Activated CD4-positive, alpha-beta T cell treated with anti-CD3 and anti-CD28 coated beads, Interleukin-2, Interleukin-6, amounts not matched to agents 100 ng/mL and 50 ng/mL, durations not matched to agents 16 hours and 8 hours (primary cell): ENCODE measurements at places on chromosomes 6 and 20.
A peak's percentile ranks its signal among the peaks of the same experiment; 100 is the strongest.

GRCh38 chr6:143965503-143966171 is 42.4 kb downstream of the PLAGL1 start:
- DNase-seq = no peak

DNA sequence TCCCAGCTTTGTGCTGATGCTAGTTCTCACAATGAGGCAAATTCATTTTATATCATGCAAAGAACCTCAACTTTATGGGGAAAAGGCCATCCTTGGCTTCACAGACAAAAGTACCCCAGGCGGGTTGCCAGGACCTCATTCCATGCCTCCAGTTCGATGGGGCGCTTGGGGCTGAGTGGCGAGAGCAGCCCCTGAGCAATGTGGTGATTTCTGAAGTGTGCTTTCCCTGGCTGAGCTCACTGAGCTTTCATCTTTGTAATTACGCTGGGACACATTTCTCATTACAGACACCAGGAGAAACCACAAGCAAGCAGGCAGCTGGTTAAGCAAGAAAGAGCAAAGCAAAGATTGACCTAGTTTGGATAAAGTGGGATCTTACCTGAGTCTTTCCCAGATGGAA is 301.5 kb upstream of the CDH4 start:
- no peak for DNase-seq

DNA sequence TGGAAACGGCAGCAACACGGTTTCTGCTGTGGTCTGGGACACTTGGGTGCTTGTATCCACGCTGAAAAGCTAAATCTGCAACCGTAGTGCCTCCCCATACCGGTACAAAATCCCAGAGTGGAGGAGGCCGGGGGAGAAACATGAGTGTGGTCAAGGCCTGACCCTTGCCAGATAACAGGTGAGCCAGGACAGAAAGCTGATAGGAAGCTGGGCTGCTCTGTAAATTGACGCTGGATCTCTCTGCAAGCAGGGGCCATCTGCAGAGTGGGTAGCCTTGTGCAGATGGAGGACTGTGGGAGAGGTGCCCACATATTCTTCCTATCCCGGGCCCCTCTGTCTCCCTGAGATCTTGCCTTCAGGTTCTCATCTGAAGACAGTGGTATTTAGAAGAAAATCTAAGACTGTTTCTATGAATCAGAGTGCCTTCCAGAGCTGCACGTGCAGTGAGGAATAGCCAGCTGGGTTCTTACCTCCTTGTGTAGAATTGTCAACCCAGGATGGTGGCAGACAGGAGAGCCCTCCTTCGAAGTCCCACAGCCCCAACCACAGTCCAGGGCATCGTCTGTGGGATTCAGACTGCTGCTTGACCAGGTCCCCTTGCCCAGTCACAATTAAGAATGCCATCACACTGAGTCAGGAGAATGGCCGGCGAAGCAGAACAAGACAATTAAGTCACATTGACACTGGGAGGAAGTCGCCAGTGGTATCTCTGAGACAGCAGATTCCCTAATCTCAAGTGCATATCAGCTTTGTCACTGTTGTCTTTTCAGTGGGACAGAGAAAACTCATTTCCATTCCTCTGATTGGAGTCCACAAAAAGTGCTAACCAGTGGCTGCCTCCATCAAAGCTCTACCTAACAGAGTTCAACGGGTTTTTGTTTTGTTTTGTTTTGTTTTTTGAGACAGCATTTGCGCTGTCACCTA is 100.0 kb upstream of the RIPOR2 start:
- peak; percentile 60 for DNase-seq

DNA sequence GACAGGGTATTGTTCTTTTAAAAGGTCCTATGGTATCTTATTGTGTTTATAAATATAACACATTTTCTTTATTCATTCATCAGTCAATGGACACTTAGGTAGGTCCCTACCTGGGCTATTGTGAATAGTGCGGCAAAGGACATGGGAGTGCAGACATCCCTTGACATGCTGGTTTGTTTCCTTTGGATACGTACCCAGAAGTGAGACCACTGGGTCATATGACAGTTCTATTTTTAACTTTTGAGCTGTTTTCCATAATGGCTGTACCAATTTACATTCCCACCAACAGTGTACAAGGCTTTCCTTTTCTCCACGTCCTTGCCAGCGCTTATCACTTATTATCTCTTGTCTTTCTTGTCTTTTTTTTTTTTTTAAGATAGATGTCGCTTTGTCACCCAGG is 627.5 kb downstream of the PRKN start:
- no peak for DNase-seq

- DNase-seq = peak; percentile 49
Measured at GRCh38 chr6:149026530-149026942, 279.7 kb downstream of the UST start.

DNA sequence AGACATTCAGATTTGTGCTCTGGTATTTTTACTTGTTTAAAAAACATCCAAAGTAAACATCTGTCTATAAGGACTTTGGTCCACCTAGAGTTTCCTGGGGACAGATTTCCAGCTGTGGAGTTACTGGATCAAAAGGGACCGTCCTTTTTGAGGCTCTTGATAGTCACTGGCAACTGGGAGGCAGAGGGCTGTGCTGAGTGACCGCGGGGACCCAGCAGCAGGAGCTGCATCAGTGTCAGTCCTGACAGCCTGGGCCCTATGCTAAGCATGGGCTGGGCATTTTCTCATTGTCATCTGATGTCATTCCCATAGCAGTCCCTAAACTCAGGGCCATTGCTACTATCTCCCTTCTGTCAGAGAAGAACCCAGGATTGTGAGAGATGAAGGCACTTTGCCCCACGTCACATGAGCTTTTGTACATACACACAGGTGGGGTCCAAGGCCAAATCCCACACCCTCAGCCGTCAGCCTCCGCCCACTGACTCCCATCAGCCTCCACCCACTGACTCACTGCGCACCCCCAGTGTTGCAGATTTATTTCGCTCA is 293.8 kb downstream of the TAF4 start:
- no peak for DNase-seq

GRCh38 chr6:30727920-30728553 is 7.9 kb downstream of the TUBB start:
- no peak for DNase-seq

- no peak for DNase-seq
Measured at GRCh38 chr6:147022041-147022440, 182.2 kb upstream of the STXBP5 start.

- DNase-seq = no peak
Measured at GRCh38 chr6:90703336-90703735, 116.5 kb upstream of the MAP3K7 start.

- no peak for DNase-seq
Measured at GRCh38 chr6:107718341-107718740, 105.8 kb downstream of the SCML4 start.

DNA sequence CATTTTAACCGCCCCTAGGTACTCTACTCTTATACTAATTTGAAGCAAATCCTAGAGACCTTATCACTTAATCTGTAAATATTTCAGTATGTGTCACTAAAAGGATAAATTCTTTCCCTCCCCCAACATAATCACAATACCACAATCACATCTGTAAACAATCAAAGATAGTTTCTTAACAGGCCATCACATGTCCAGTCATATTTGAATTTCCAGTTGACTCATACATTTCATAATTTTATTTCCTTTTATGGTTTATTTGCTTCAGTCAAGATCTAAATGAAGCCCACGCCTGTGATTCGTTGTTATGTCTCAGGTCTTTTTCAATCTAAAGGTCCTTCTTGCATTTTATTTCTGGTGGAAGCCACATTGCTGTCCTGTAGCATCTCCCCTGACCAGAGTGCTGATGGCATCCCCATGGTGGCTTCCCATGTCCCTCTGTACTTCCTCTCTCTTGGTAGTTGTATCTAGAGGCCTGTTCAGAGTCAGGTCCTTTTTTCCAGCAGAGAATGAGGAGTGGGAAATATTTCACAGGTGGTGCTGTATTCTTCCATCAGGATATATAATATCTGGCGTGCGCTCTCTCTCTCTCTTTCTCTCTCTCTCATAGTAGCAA is 128.6 kb upstream of the SLC22A23 start:
- DNase-seq = peak; percentile 36

DNA sequence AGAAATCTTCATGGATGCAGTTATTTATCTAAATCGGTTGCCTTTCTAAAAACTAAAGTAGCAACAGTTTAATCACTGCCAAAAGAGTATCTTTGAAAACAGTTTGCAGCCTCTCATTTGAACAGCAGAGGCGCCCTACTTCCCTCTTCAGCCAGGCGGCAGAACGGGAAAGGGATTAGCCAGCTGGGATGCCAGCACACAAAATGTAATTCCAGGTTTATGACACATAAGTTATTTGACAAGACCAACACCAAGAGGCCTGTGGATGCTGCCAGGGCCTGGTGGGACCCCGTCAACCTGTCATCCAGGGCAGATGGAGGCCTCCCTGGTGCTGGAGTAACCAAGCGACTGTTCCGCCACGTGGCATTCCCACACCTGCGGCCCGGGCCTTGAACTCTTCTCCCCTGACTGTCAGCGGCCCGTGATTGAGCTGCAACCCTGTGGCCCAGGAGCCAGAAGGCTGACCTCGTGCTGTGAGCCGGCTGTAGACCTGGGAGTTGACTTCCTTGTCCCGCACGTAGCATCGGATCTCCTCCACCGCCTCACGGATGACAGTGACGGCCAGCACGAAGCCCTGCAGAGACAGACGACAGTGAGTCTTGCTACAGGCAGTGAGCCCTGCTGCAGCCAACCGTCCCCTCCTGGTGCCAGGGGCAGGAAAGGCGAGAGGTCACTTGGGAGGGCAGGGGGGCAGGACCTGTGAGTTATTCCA is 55.5 kb downstream of the ATP9A start:
- DNase-seq = no peak

DNA sequence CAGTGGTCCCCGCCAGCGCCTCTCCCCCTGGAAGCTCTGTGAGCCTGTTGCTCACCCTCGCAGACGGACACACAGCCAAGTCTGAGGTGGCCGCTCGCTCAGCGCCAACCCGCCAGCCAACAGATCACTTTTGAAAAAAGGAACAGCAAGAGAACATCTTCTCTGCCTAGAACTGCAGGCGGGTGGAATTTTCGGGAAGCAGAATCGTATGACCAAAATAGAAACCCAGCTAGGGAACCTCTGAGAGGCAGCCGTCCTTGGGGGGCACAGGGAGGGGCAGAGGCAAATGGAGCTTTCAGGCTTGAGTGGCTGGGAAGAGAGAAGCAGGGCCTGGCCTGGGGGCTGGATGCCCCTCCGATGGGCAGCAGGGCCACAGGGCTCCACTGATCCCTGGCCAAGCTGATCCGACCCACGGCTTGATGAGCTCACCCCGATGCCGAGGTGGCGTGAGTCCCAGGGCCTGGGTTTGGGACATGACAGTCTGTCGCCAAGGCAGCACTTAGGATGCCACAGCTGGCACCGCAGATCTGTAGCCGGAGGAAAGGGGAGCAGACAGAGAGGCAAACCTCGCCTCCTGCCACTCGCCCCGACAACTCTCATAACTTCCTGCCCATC is 9.8 kb downstream of the NFATC2 start:
- no peak for DNase-seq

- peak; percentile 4 for DNase-seq
Measured at GRCh38 chr20:19397666-19398065, 185.2 kb downstream of the SLC24A3 start.

- DNase-seq = no peak
Measured at GRCh38 chr20:3733119-3733995, 872 bp downstream of the HSPA12B start.

- no peak for DNase-seq
Measured at GRCh38 chr6:43922426-43923375, 152.7 kb downstream of the VEGFA start.

GRCh38 chr6:108744244-108744972 is 103.8 kb upstream of the ARMC2 start:
- no peak for DNase-seq

DNA sequence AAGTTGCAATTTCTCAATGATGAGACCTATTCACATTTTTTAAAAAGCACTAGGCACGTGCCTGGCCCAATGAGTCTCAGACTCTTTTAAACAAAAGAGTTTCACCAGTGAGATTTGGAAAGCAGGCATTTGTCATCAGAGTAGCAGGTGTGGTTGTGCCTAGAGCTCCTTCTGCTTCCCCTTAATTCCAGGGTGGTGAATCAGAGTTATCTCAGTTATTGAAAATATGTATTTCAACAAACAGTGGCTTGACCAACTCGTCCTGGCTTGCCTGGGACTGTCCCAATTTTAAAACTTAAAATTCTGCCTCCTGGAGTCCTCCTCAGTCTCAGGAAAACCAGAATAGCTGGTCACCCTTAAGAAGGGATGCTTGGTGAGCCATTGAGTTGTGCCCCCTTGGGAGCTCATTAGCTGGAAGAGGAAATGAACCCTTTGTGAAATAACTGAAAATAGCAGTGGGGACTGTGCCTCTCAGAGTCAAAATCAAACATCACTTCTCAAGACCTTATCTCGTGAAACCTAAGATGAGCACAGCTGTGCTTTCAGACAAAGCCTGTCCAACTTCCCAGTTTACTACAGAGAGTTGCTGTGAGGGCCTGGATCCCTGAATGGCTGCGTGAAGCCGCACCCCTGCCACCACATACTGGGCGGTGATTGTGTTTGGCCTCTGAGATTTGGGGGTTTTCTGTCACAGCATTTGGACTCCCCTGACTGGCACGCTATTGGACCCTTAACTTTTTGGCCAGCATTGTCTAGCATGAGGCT is 116.3 kb downstream of the ANKRD60 start:
- DNase-seq = no peak

DNA sequence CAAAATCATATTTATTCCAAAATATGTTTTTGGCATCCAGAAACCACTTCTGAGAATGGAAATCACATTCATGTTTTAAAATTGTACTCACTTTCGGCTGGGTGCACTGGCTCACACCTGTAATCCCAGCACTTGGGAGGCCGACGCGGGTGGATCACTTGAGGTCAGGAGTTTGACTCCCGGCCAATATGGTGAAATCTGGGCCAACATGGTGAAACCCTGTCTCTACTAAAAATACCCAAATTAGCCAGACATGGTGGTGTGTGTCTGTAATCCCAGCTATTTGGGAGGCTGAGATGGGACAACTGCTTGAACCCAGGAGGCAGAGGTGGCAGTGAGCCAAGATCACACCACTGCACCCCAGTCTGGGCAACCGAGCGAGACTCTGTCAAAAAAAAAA is 580.7 kb downstream of the MAFB start:
- DNase-seq = no peak

GRCh38 chr6:25035174-25035511 is 99.4 kb upstream of the RIPOR2 start:
- no peak for DNase-seq

DNA sequence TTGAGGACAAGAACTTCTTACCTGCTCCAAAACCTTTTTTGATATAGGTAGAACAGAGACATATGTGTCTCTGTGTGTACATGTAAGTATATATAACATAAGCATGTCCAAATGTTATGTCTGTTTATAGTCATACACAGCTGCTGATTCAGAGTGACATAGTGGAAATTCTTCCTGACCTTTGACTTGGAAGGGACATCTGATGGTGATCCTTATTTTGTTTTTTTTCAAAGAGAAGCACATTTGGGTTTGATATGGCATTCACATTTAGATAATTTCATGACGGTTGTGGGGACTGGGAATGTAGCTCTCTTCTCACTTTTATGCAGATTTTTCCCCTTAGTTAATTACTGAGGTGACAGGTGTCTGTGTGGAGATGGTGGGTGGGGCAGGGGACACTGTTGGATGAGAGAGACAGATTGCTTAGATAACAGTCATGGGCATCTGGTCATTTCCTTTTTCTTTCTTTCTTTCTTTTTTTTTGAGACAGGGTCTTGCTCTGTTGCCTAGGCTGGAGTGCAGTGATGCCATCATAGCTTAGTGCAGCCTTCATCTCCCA is 39.0 kb downstream of the FARS2 start:
- no peak for DNase-seq
